AG08396 (cell line): ENCODE measurements at places on chromosomes 4 and X.

- no peak for DNase-seq
Measured at GRCh38 chr4:152281822-152282221, 254.1 kb downstream of the FBXW7 start.

DNA sequence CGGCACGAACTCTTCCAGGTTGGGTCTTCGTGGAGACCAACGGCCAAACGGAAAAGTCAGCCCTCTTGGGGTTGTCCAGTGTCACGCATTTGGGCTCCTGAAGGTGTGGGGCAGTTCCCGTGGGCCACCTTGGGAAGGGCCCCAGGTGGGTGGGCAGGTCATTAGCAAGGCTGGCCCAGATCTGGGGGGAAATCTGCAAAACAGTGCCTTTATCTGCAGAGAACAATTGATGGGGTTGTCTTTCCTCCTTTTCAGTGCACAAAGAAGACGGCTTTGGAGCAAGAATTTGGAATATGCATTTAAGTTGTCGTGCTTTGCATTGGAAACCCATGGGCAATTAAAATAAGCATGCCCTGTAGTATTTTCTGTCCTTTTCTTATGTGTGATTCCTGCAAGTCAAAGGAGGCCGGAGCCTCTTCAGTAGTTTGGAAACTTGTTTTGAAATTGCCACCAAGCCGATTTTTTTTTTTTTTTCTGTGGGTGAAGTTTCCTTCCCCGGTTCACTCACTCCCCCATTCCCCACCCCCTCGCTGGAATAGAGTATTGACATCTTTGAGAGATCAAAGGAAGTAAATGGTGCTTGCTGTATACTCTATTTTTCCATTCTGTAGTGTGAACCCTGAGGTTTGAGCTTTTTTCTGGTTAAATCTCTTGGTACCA lies 9.8 kb downstream of the ZIC3 start:
- no peak for DNase-seq

DNA sequence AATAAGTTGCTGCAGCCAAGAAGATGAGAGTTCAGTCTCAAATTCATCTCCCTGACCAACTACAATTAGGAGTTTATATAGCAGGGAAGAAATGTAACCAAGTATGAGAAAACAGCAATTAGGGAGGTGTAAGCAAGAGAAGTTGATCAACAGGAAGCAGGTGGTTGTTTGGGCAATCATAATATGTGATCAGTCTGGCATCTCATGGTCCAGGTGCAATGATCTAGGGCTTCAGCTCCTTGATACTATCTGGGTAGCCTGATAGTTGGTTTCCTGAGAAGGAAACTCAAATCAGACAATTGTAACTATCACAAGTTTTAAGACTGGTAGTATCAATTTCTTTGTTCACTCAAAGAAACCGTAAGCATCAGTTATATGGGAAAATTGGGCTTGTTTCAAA lies 1574.3 kb upstream of the PABPC4L start:
- DNase-seq, result no peak

- no peak for DNase-seq
Measured at GRCh38 chrX:110432906-110433215, 74.2 kb downstream of the RTL9 start.

DNA sequence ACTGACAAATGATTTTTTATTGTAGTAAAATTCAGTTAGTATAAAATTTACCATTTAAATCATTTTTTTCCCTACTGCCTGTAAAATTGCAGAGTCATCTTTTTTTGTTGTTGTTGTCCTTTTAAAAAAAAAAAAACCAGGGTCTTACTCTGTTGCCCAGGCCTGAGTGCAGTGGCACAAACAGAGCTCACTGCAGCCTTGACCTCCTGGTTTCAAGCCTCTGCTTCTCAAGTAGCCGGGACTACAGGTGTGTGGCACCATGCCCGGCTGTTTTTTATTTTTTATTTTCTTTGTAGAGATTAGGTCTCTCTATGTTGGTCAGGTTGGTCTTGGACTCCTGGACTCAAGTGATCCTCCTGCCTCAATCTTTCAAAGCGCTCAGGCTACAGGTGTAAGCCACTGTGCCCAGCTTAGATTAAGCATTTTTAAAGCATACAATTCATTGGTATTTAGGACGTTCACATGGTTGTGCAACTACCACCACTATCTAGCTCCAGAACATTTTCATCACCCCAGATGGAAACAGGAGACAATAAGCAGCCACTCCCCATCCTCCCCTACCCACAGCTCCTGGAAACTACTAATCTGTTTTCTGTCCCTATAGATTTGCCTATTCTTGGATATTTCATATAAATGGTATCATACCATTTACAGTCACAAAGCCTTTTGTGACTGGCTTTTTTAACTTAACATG lies 59.7 kb upstream of the PGRMC2 start:
- no peak for DNase-seq

- no peak for DNase-seq
Measured at GRCh38 chr4:146179784-146180370, 4.4 kb downstream of the LSM6 start.
